Activated naive CD8-positive, alpha-beta T cell treated with anti-CD3 and anti-CD28 coated beads, Interleukin-2, amount 50 U/mL, for 24 hours (primary cell): ENCODE measurements at places on chromosomes 6 and 20.

- no peaks in the 10 kb centered on the region for H3K27me3 ChIP-seq
- peaks cover 23% of the 10 kb centered on the region for H3K36me3 ChIP-seq
- H3K27ac ChIP-seq: no peak overlapping the region
- no peak for DNase-seq
- no peak overlapping the region for H3K4me3 ChIP-seq
Measured at GRCh38 chr6:151081656-151082055, 158.1 kb upstream of the AKAP12 start.

DNA sequence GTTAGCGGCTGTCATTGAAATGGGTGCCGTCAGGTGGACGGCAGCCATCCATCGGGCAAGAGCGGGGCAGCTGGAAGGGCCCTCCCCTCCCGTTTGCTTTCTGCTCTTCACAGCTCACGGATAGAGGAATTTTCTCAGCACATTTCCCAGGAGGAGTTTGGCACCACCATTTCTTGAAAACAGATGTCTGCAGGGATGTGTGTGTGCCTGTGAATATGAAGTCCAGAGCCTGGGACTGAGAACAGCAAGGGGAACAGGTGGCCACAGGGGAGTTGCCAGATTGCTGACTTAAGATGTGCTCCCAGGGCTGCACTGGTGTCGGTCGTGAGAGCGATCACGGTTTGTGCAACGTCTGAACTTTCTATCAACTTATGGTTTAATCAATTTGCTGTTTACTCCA, 22.1 kb upstream of the ECI2 start:
- H3K27me3 ChIP-seq: peaks cover 2% of the 10 kb centered on the region
- H3K4me1 ChIP-seq: peaks cover 6% of the 10 kb centered on the region
- H3K27ac ChIP-seq: no peak overlapping the region
- no peak for DNase-seq
- no peak overlapping the region for H3K4me3 ChIP-seq

DNA sequence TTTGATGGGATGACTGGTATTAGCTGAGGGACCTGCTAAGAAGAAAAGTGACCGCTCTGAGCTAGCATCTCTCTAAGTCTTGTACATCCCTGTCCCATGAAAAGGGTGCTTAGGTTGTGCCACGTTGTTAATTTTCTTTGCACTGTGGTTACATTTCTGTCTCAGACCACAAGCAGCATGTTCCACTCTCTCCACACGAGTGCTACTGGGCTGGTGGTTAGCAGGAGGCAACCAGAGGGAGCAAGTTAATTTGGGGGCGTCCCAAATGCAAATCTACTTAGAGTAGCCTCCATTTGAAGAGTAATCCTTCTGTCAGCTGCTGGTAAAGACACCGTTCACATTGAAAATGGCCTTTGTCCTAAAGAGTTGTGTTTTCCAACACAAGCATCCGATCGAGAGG, 3.4 kb upstream of the SCML4 start:
- H3K4me3 ChIP-seq: peak overlapping the region; percentile 42
- H3K27me3 ChIP-seq: no peaks in the 10 kb centered on the region
- peak overlapping the region; percentile 86 for H3K27ac ChIP-seq
- H3K36me3 ChIP-seq: no peaks in the 10 kb centered on the region

- H3K4me3 ChIP-seq: no peak overlapping the region
- H3K4me1 ChIP-seq: no peaks in the 10 kb centered on the region
- no peaks in the 10 kb centered on the region for H3K27me3 ChIP-seq
- no peak for DNase-seq
- no peak overlapping the region for H3K27ac ChIP-seq
Measured at GRCh38 chr20:6818033-6818808, 50.7 kb downstream of the BMP2 start.

DNA sequence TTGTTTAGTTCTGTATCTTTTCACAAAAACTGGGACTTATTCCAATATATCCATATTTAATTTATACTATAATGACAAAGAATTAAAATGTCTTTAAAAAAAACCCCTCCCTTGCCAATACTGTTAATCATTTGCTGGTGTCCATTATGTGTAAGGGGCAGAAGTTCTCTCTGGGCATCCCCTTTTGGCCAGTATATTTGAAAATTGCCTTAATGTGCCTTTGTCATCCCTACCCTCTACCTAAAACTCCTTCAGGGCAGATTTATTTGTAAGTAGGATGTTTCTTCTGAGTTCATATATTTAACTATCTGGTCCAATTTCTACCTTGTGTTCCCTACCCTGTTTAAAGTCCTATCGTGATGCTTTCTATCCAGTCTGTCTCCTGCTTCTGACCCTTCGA, 62.9 kb downstream of the ARHGAP18 start:
- H3K4me1 ChIP-seq: no peaks in the 10 kb centered on the region
- no peak overlapping the region for H3K27ac ChIP-seq
- H3K4me3 ChIP-seq: no peak overlapping the region

- no peak overlapping the region for H3K4me3 ChIP-seq
- H3K27ac ChIP-seq: no peak overlapping the region
- DNase-seq: no peak
- H3K36me3 ChIP-seq: peaks cover 6% of the 10 kb centered on the region
Measured at GRCh38 chr6:130185658-130186057, 37.1 kb downstream of the SAMD3 start.

DNA sequence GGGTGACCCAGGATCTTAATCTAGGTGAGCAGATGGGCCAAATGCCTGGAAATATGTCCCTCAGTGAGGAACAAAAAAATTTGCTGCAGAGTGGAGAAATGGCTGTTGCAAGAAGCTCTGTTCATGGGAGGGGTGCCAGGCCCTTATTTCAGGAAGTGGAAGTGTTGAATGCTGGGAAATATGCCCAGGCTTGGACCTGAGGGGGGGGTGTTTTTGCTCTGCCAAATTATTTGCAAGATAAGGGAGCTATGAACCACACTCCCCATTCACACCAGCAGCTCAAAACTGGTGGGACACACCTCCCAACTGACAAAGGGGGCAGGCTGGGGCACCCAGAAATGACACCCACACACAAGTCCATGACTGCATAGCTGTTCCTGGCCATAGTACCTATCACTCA, 8.7 kb downstream of the CST4 start:
- no peak overlapping the region for H3K27ac ChIP-seq
- H3K36me3 ChIP-seq: no peaks in the 10 kb centered on the region
- no peak for DNase-seq
- H3K4me3 ChIP-seq: no peak overlapping the region

GRCh38 chr20:3239026-3239866, at the start of gene SLC4A11:
Gene SLC4A11, minus strand, starts transcription at chr20:3239190. Its CDS starts 53 bp downstream, at chr20:3239137.
- peaks cover 51% of the 10 kb centered on the region for H3K27me3 ChIP-seq
- no peaks in the 10 kb centered on the region for H3K36me3 ChIP-seq
- peak within 1 kb of the TSS; percentile 80 for H3K4me3 ChIP-seq
- peak within 1 kb of the TSS; percentile 42 for H3K27ac ChIP-seq

DNA sequence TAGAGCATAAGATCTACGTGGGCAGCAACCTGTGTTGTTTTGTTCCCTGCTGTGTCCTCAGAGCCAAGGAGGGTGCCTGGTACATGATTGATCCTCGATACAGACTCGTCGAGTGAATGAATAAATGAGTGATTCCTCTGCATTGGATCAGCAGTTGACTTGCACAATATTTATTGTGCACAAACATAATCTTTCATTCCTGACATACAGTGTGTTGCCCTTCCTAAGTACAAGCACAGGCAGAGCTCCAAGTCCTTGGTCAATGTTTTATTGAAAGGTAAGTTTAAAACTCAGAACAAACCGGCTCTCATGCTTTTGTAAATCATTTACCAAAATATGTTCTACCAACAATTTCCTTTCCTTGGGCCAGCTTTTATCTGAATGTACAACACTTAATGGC, 57.4 kb downstream of the STMND1 start:
- H3K4me1 ChIP-seq: no peaks in the 10 kb centered on the region
- H3K27ac ChIP-seq: no peak overlapping the region
- H3K36me3 ChIP-seq: no peaks in the 10 kb centered on the region
- DNase-seq: no peak

GRCh38 chr6:118771253-118771652, 119.9 kb upstream of the CEP85L start:
- DNase-seq: no peak
- peaks cover 30% of the 10 kb centered on the region for H3K4me1 ChIP-seq
- H3K4me3 ChIP-seq: no peak overlapping the region
- no peaks in the 10 kb centered on the region for H3K27me3 ChIP-seq
- H3K36me3 ChIP-seq: no peaks in the 10 kb centered on the region

DNA sequence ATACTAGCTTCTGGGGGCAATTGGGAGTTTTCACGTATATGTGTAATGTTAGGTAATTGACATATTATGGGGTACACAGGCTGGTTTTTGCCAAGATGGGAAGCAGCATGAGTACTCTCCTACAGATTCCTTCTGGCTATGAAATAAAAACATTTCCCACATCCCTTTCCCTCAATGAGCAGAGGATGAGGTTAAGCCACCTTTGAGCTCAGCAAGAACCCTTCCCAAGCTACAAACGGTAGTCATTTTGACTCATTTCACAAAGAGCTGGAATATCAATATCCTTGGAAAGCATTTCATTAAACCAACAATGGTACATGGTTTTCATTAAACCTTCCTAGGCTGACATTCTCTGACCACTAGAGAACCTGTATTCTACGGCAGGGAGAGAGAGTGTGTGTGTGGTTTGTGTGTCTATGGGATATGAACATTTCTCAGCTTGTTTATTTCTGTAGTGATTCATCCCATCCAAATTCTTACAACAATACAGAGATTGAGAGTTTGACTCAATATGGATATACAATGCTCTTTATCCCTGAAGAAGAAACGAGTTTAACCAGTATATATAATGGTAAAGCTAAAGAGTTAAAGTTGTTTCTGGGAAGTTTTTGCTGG, 119.5 kb downstream of the ARHGAP18 start:
- H3K27me3 ChIP-seq: no peaks in the 10 kb centered on the region
- H3K4me1 ChIP-seq: peaks cover 16% of the 10 kb centered on the region
- no peak overlapping the region for H3K27ac ChIP-seq
- H3K36me3 ChIP-seq: peaks cover 7% of the 10 kb centered on the region
- no peak for DNase-seq

- no peak overlapping the region for H3K4me3 ChIP-seq
- no peak overlapping the region for H3K27ac ChIP-seq
- H3K4me1 ChIP-seq: no peaks in the 10 kb centered on the region
- H3K36me3 ChIP-seq: no peaks in the 10 kb centered on the region
- H3K27me3 ChIP-seq: no peaks in the 10 kb centered on the region
- no peak for DNase-seq
Measured at GRCh38 chr6:3039384-3039783, 28.9 kb upstream of the RIPK1 start.

DNA sequence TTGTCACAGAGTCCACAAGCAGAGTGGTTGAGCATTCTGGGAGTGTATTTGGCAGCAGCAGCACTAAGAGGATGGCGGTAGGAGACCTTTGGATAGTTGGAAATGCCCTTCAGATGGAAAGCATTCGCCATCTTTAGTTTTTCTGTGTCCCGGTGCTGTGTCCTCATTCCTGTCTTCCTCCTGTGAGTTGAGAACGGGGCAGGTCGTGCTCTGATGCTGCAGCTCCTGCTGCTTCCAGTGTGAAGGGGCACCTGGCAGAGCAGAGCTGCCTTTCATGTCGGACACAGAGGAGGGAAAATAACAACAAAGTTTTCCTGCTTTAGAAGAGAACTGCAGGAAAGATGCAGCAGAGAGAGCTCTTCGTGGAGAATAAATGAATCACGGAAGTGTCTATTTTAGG, 194.8 kb downstream of the SLC24A3 start:
- no peaks in the 10 kb centered on the region for H3K36me3 ChIP-seq
- no peak for DNase-seq
- H3K27ac ChIP-seq: no peak overlapping the region
- H3K27me3 ChIP-seq: peaks cover 2% of the 10 kb centered on the region
- H3K4me3 ChIP-seq: no peak overlapping the region

- H3K36me3 ChIP-seq: peaks cover 70% of the 10 kb centered on the region
- H3K27me3 ChIP-seq: no peaks in the 10 kb centered on the region
- DNase-seq: no peak
- no peaks in the 10 kb centered on the region for H3K4me1 ChIP-seq
Measured at GRCh38 chr20:31781945-31782344, 37.2 kb upstream of the MYLK2 start.

DNA sequence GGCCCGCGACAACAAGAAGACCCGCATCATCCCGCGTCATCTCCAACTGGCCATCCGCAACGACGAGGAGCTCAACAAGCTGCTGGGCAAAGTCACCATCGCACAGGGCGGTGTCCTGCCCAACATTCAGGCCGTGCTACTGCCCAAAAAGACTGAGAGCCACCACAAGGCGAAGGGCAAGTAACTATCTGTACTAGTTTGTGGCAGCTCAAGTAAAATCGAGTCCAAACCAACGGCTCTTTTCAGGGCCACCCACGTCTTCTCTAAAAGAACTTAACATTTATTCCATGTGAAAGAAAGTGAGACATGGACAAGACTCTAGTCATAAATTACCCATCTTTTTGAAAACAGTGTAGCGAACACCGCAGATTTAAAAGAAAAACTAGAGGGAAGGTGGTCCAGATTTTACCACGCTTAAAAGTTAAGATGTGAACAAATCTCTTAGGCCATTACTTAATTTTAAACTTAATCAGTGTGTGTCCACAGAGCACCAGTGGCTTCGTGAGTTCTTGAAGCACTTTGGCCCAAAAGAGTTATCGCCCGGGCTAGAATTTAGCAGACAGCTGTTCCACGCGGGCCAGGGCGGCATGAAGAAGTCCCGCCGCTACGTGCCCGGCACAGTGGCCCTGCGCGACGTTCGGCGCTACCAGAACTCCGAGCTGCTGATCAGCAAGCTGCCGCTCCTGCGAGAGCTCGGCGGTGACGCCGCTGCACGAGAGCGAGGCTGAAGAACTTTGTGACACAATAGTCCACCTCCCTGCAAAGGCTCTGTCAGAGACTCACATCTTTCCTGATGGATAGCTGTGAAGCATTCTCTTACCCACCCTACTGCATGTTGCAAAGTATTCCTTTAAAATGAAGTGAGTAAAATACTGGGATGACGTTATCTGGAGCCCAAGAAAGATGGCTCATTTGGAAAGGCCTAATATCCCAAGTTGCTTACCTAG, 113.9 kb upstream of the PRSS16 start:
- peaks cover 17% of the 10 kb centered on the region for H3K4me1 ChIP-seq
- no peak overlapping the region for H3K27ac ChIP-seq
- H3K36me3 ChIP-seq: no peaks in the 10 kb centered on the region
- no peak overlapping the region for H3K4me3 ChIP-seq
- DNase-seq: peak; percentile 79
- no peaks in the 10 kb centered on the region for H3K27me3 ChIP-seq

DNA sequence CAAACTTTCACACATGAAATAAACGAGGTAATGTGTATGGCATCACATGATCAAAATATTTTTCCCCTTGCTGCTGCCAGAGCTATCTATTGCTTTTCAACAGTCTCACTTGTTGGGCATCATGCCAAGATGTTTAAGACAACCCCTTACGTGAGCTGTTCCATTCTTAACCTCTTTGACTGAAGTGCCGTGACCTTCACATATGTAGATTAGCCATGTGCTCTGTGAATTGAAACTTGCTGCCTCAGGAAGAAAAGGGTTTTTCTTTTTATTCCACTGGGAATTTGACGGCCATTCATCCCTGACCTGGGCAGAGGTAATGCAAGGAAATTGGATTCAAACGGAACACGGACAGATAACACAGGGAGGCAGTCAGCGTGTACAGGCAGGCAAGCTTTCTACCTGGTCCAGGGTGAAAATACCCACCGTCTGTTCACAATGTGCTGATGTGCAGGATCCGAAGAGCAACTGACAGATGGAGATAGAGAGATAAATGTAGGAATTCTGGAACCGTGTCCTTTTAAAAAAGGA, 14.2 kb downstream of the ARID1B start:
- DNase-seq: peak; percentile 23
- no peaks in the 10 kb centered on the region for H3K36me3 ChIP-seq
- no peak overlapping the region for H3K4me3 ChIP-seq
- H3K27me3 ChIP-seq: no peaks in the 10 kb centered on the region
- H3K27ac ChIP-seq: peak overlapping the region; percentile 91

- no peak for DNase-seq
- H3K4me3 ChIP-seq: no peak overlapping the region
- no peak overlapping the region for H3K27ac ChIP-seq
Measured at GRCh38 chr6:133115946-133116345, 125.2 kb upstream of the EYA4 start.
